ENCODE measurements at places on chromosomes 3 and 15.

GRCh38 chr3:74106925-74107324 lies 482.2 kb upstream of the PDZRN3 start:
- no peak for DNase-seq

- peak; percentile 98 for DNase-seq
Observed at GRCh38 chr15:48565560-48566482, 79.7 kb downstream of the FBN1 start.

DNA sequence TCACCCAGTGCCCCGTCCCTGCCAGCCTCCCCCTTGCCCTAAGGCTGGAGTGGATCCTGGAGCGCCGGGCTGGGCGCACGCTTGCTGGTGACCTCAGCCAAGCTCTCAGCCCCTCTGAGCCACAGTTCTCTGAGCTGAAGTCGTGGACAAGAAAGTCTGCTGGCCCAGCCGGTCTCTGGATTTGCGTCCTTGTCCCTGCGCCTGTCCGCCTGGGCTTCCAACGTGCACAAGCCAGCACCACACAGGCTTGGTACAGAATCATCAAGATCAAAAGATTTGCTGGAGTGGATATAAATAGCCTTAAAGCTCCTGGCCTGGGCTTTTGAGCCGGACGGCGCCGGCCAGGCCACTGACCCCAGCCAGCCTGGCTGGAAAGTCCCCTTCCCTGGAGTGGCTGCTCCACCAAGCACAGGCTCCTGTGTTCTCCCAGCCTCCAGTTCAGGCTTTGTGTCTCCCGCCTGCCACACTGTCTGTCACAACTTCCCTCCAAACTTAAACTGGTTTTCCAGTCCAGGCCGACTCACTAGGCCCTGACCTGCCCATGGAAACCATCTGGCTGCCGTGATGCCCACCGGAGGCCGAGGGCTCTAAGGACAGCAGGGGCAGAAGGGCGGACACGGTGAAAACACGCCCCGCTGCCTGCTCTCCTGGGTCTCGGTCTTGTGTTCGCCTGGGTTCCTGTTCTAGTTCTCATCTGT lies 156.2 kb downstream of the NUP210 start:
- no peak for DNase-seq

DNA sequence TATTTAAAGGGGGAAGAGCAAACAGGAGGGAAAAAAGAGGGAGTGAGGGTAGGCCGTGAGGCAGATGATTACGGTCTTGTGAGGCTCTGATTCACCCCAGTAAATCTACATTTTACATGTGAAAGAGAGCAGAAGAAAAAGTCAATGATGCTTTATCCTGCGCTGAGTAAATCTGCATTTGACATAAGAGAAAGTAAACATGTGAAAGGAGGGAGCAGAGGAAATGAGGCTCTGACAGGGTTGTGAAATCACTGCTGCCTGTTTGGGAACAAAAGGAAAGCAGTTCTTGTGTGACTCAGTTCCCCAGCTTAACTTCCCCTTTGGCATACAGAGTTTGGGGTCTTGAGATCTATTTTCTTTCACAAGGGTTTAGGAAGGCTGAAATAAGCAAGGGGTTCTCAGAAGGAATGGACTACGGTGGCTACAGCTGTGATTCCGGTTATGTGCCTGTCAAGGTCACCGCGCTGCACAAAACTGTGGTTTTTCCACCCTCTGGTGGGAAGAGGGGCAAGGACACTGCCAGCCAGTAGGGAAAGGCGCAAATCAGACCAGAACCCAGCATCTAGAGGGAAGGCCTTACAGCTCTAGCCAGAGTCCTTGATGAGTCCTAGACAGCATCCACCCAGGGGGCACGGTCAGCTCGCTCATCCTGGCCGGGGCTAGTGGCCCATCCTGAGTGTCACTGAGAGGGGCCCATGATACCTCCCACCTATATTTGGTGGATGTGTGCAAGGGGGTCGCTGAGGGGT lies 18.9 kb upstream of the HCN4 start:
- no peak for DNase-seq

DNA sequence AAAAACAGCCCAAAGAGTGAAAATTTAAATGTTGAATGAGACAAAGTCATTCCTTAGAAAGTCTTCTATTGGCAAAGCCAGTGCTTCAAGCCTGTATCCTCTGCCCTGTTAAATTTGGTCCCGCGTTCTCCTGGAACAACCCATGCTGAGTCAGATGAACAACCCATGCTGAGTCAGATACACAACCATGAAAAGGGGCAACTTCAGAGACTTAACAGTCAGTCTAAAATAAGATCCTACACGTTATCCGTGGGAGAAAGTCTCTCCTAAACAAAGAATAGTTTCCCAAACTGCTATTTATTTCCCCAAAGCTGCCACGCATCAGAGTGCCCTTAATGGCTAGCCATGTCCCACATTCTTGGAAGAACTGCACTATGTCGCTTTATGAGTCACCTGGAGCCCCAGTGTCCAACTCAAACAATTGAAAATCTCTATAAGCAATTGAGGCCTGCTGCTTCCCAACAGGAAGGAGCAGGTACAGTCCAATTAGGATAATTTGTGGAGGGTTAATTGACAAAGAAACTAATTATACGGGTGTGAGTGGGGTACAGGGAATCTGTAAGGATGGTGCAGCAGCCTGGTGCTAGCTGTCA lies 66.1 kb downstream of the WHAMM start:
- DNase-seq: no peak

GRCh38 chr3:178146406-178146831 lies 389.8 kb upstream of the KCNMB2 start:
- DNase-seq: peak; percentile 3

GRCh38 chr15:39269352-39269751 lies 311.5 kb upstream of the THBS1 start:
- DNase-seq: peak; percentile 51

GRCh38 chr15:52109559-52110451 lies 2.8 kb downstream of the BCL2L10 start:
- no peak for DNase-seq

- DNase-seq: no peak
Observed at GRCh38 chr15:96416218-96416933, 85.9 kb downstream of the NR2F2 start.

Data from endothelial cell of umbilical vein (primary cell).